ENCODE measurements at places on chromosomes 3 and 15.

GRCh38 chr3:18438586-18438985, 13.4 kb upstream of the SATB1 start:
- peak; percentile 82 for DNase-seq

DNA sequence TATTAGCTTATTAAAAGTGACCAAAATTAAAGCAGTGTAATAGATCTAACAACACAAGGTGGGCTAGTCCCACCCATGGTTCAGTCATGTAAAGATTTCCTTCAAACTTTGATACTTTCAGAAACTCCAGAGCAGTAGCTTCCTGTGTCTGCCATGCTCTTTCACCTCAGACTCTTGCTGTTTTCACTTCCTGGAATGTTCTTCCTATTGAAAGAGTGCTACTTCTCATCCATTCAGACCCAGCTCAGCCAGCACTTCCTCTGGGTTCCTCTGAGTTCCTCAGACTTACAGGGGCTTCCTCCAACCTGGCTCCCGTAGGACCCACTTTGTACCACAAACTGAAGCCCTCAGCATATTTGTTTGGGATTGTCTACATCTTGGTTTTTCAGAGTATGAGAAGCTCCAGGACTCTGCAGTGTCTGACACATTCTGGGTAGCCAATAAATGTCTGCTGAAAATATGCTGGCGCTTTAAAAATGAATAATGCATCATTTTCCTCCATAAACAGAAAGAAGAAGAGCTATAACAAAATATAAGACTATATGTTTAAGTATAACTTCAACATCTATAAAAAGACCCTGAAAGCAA, 18.0 kb downstream of the NCEH1 start:
- no peak for DNase-seq

- no peak for DNase-seq
Measured at GRCh38 chr3:55482496-55483195, 4.5 kb downstream of the WNT5A start.

DNA sequence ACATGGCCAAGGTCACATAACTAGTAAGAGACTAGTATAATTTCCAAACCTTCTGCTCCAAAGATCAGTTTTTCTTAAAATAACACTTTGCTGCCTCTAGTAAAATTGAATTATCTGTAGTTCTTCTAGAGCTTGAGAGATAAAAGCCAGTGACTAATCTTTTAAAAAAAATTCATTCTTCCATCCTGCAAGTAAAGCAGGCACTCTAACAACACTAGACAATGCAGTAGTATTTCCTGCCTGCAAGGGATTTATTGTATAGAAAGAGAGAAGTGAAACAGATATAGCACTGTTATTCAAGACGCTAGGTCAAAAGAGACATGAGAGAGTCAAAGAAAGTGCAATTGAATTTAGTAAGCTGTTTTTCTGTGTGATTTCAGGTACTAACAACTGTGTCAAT, 159.5 kb upstream of the TBC1D5 start:
- DNase-seq = no peak

DNA sequence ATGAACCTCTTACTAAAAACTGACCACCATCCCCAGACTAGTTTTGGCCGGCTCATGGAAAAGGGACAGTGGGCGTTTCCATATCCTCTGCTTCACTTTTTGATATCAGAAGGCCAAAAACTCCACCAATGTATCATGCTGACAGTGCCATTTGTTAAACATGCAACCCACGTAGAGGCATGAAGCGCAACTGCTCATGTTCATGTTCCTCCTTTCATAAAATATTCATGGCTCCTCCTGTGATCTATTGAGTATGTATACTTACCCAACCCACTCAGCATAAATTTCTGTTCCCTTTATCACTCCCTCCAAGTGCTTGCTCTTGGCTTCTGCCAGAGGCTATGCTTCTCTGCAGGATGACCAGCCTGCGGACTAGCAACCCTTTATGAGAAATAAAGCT, 58.7 kb upstream of the TGFBR2 start:
- DNase-seq = no peak

GRCh38 chr15:53448232-53449015, 311.0 kb downstream of the WDR72 start:
- no peak for DNase-seq

- no peak for DNase-seq
Measured at GRCh38 chr3:146574173-146574572, 29.8 kb upstream of the PLSCR1 start.

- DNase-seq = no peak
Measured at GRCh38 chr15:99424131-99424571, 141.6 kb upstream of the MEF2A start.

DNA sequence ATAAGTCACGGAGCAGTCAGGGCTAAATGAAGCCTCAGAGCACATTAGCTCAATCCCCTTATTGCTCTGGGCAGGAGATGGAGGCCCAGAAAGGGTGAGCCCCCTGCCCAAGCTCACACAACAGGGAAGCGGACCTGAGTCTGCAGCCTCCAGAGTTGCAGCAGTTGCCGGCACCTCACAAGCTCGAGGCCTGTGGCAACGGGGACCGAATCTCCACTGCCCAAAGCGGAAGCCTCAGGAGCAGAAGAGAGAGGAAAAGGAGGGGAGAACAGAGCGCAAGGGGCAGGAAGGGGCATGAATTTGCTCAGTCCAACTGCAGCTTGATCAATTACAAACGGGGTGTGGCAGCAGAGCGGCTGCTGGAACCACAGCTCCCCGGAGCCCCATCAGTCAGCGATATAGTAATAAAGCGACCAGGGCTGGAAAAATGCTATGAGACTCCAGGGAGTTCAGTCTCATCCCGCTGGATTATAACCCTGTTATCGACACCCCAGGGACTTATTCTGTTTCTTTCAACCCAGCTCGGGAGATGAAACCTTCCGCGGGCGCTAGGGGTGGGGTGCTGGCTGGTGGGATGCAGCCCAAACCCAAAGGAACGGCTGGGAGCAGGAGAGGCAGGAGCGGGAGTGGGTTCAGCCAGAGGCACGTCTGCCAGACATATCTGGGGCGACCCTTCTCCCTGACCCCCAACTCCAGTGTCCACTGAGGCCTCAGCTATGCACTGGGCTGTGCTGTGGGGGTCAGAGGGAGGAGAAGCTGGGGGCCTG, 219.7 kb upstream of the LINGO1 start:
- DNase-seq = no peak

- DNase-seq = no peak
Measured at GRCh38 chr15:46039703-46040102, 404.9 kb downstream of the SQOR start.

- DNase-seq = no peak
Measured at GRCh38 chr3:156477323-156477722, 77.6 kb downstream of the SSR3 start.

DNA sequence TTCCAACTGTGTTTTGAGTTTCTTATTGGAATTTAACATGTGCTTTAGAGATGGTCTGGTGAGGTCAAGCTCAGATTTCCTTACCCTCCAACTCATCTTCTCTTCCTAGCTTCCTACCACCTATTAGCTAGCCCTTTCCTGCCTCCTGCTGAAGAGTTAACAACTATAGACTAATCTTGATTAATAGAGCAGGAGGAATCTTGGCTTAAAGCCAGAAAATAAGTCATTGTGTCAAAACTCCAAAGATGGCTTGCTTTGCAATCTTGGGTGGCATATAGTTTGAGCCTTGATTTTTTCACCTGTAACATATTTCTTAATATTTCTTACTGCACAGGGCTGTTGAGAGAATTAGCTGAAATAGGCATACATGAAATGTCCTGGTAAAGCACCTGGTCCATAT, 27.3 kb downstream of the BCL2L10 start:
- no peak for DNase-seq
